ENCODE measurements at places on chromosomes 11 and 22.
A peak's percentile ranks its signal among the peaks of the same experiment; 100 is the strongest.

GRCh38 chr22:48584170-48584569 is 1243.5 kb downstream of the BRD1 start:
- no peak for DNase-seq

- no peak for DNase-seq
Measured at GRCh38 chr11:69241844-69242243, 52.1 kb upstream of the MYEOV start.

- no peak for DNase-seq
Measured at GRCh38 chr11:94581926-94582325, 14.8 kb downstream of the PIWIL4 start.

DNA sequence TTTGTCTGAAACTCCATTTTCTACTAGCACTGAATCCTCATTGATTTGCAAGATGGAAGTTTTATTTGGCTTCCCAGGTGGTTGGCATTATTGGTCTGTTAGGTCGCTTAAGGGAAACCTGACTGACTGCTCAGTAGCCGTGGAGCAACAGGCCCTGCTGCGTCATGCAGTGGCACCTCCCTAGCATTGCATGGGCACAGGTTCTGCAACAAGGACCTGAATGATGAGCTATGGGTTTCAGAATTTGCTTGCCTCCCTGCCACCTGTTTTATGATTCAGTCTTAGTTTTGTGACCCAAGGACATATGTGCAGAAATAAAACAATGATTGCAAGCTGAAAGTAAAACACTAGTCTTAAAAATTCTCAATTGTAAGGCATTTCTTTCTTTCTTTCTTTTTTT is 128.5 kb downstream of the SLC1A2 start:
- DNase-seq = no peak

- no peak for DNase-seq
Measured at GRCh38 chr22:48336339-48337060, 1491.2 kb downstream of the BRD1 start.

DNA sequence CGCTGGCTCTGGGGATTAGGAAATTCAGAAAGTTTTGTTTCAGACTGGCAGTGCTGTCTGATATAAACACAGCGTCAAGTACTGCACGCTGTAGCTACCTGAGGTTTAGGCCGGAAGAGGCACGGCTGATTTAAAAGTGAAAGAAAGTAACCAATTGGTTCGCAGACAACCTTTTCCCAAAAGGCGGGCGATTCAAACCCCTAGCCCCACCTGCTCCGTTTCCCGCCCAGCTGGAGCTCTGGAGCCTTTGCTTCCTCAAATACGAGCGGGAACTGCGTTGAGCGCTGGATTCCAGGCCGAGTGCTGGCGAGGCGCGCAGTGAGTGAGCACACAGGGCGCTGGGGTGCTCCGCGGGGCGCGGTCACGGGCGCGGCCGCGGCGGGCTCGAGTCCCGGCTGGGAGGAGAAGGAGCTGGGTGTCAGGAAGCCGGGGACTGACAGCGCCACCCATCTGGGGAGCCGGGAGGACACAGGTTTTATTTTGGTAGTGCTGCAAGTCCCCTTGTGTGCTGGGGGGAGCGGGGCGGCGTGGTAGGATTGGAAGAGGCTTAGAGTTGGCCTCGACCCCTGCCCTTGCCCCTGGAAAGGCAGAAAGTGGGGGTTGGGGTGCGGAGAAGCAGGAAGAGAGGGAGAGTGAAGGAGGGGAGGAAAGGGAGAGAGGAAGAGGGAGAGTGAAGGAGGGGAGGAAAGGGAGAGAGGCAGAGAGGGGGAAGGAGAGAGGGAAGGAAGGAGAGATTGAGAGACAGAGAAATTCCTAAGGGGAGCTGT is 2.1 kb downstream of the FAM111A start:
- peak; percentile 87 for DNase-seq
